ENCODE measurements at places on chromosomes 4 and X.

DNA sequence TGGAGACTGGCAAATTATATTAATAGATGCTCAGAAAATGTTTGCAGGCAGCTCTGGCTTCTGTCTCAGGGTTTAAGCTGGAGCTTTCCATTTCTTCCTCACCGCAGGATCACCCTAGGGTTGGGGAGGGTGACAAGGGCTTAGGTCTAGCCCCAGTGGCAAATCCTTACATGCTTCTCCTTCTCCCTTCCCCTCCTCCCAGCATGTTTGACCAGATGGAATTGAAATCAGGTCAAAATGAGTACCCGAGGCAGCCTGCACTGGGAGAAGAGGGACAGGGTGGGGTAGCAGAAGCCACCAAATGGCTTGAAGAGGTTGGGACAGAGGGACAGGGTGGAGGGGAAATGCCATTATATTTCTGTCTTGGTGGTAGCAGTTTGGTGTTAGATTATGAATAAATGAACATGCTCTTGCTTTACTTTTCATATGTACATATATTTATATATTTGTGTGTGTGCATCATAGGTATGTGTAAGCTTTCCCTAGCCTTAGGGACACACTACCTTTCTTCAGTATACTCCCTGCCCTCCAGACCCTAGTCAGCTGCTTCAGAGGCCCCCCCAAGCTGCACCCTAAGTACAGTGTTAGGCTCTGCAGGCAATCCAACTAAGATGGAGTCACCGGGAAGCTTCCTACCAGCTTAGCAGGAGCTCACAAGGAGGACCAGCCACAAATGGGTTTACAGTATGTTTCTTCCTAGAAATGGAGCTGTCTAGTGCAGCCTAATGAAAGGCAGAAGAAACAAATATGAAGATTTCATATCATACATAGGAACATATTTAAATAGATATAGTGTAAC is 1.8 kb downstream of the TMEM35A start:
- DNase-seq = no peak

DNA sequence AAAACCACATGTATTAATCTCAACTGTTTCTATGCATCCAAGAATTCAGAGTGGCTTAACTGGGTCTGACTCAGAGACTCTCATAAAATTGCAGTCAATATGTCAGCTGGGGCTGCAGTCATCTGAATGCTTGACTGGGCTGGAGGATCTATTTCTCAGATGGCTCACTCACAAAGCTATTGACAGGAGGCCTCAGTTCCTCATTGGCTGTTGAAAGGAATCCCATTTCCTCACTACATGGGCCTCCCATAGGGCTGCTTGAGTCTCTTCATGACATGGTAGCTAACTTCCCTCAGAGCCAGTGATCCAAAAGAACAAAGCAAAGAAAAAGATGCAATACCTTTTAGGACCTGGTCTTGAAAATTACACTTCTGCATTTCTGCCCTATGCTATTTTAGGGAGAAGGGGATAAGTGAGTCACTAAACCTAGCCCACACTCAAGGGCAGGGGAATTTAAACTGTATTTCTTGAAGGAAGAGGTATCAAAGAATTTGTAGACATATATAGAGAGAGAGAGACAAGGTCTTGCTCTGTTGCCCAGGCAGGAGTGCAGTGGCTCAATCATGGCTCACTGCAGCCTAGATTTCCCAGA is 9.8 kb downstream of the SCFD2 start:
- DNase-seq = no peak

GRCh38 chr4:137659431-137659830 is 127.1 kb upstream of the PCDH18 start:
- DNase-seq = no peak

DNA sequence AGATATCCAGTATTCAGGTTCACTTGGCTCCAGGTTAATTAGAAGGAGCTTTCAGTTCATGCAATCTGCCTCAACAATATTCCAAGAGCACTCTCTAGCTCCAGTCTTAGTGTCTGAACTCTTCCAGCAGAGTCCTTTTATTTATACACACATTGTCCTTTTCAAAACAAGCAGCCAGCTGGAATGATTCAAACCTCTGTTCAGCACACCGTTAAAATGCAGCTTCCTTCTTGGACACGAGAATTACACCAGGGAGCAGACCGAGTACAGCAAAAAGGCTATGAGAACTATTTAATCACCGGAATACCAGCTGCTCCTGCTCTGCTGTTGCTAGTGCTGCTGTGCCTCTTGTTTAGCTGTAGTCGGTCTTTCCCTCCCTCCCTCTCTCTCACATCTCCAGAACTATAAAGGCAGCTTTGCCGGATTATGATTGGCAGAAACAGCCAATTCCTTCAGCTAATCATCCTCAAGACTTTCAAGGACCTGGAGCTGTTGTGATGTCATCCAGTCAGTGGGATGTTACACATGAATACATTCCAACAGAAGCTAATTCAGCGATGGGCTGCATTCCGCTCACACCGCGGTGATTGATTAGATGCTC is at the start of gene NDST4:
NDST4 (minus strand) TSS at position 115 of the 601 bp plus-strand sequence. CDS start 36,584 bp downstream, outside the sequence.
- peak; percentile 16 for DNase-seq

DNA sequence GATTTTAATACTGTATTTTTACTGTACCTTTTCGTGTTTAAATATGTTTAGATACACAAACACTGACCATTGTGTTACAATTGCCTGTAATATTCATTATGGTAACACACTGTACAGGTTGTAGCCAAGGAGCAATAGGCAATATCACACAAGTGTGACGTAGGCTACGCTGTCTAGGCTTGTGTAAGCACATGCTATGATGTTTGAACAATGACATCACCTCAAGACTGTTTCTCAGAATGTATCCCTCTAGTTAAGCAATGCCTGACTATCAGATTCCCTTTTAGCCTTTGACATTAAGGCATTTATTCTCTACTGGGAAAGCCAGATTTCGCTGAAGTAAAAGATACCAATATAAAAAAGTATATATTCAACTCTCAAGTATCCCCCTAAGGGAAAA is 66.2 kb downstream of the VCX3A start:
- DNase-seq = no peak

- no peak for DNase-seq
Observed at GRCh38 chr4:616091-616490, 9.3 kb upstream of the PDE6B start.

- DNase-seq = no peak
Observed at GRCh38 chrX:109389917-109390316, 92.0 kb downstream of the GUCY2F start.

DNA sequence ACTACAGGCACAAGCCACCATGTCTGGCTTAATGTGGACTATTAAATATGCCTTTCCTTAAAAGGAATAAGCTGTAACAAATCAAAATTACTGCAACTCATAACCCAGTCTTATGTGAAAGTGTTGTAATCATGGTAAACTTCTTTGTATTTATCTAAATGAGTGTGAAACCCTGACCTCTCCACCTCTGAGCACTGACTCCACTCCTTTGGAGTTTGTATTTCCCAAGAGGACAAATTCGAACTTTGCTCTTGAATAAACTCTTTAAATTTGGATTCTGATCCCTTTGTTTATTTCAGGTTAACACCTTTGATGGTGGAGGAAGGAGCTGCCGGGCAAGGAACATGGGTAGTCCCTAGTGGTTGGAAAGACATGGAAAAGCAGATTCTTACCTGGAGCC is 48.3 kb upstream of the FAM9A start:
- DNase-seq = no peak

- no peak for DNase-seq
Observed at GRCh38 chrX:12405306-12405705, 267.0 kb downstream of the FRMPD4 start.

GRCh38 chr4:57187246-57187645 is 77.1 kb upstream of the IGFBP7 start:
- DNase-seq = no peak

DNA sequence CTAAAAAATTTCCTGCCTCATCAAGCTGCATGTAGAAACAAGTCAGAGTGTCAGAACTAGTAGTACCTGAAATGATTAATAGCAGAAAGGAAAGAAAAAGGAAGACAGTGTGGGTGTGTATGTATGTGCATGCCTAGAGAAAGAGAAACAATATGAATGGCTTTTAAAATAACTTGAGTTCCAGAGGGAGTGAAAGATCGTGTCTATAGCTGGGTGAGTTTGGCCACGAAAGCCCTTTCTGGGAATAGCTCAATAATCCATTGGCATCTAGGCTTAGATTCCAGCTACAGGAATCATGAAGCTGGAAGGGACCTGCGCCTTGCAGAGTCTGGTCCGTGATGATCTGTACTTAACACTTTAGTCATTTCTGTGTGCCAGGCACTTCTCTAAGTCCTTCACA is 195.6 kb downstream of the RAPGEF2 start:
- no peak for DNase-seq

DNA sequence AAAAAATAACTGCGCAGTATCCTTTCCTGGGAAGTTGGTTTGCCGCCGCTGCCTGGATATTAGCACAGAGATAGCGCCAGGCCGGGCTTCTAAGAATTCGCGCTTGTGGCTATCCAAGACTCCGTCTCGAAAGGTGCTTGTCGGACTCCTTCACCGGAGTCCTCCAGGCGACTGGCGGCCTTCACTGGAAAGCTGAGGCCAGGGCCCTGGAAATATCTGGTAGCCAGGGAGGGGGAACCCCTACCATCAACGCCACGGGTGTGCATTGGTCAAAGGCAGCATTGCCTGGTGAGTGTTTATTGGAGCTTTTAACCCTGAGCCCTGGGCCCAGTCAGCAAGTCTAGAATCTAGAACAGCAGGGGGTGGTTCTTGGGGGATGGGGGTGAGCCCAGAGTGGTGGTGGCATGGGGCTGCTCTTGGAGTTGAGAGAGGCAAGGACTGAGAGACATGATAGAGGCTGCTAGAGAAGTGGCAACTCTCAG is 577 bp upstream of the PIM2 start:
- DNase-seq = no peak

GRCh38 chr4:140662082-140662869 is 93.5 kb upstream of the UCP1 start:
- DNase-seq = no peak

DNA sequence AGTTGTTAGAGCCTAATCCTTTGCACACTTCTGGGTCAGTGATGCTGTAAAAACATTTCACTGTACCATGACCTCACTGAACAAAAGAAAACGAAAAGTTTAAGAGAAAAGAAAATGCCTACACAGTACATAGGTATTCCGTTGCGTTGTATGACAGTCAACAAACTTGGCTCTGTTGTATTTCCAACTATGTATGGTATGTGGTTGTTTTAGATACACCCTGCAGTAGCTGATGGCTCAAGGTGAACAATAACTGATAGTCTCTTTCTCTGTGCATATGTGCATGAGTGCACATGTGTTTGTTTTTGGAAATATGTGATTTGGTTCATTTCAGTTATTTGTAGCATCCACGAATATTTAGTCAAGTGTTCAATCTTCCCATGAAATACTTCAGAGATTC is 176.0 kb downstream of the BMPR1B start:
- no peak for DNase-seq

- DNase-seq = no peak
Observed at GRCh38 chrX:13599491-13599890, 30.1 kb downstream of the EGFL6 start.

- no peak for DNase-seq
Observed at GRCh38 chrX:80174925-80175574, 160.5 kb downstream of the TBX22 start.

GRCh38 chrX:71221145-71221544 is 1.9 kb upstream of the GJB1 start:
- DNase-seq = no peak

GRCh38 chrX:101693476-101693875 is 33.8 kb upstream of the ARMCX2 start:
- DNase-seq = no peak

DNA sequence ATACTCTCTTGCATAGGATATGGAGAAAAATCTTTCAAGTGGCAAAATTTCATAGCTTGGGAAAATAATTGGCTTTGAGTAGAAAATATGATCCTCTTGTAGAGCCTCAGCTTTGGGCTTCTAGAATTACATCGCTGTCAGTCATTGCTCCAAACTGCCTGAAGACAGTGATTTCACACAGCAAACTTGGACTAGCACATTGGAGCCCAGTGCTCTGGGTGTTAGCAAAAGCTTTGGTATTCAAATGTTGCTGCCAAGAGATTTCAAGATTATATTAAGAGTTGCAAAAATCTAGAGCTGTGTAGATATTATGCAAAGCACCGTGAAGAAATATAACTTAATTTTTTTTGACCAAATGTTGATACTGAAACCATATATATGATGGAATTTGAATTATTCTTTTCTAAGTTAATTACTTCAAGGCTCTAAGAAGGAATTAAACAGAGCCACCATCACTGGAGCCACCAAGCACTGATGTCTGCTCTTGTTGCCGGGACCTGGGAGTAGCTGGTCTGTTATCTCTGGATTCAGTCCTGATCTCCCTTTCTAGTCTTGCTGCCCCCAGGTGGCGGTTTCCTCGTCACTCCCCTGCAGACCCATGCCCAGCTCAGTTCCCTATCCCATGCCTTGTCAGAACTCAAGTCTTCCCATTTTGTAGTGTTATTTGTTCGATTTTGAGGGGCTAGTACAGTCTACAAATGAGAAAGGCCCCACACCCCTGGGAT is 260.7 kb upstream of the SFRP2 start:
- no peak for DNase-seq

GRCh38 chr4:74675673-74676279 is 118.5 kb downstream of the BTC start:
- no peak for DNase-seq

DNA sequence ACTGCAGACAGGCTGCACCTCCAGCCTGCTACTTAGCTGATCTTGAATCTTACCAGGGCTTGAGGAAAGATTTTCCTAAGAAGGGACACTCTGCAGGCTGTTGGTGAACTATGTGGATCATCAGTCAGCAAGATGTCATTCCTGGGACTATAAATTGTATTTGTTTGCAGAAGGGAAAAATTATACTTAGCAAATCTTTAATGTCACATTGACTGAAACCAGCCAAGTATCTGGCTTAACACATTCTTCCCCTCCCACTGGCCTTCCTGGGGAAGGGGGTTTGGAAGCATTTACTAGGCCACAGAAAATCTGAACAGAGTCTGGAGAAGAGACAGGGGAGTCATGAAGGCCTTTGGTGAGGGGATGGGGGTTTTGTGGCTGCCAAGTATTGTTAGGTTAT is 156.7 kb upstream of the EOLA2 start:
- no peak for DNase-seq

DNA sequence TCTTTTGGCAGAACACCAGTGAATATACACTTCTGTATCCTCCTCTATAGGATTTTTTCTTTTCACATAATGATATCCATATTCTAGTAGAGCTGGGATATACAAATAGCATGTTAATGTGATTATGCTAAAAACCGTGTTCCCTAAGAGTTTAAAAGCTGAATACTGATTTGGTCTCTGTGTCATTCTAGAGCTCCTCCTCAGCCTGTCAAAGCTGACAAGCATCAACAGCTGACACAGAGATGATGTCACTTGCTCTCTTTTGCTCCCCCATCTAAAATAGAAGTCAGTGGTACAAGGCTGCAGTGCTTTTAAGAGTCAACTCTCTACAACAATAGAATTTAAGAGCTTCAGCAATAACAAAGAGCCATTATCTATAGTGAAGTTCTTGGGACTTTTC is 17.1 kb upstream of the HERC3 start:
- DNase-seq = peak; percentile 11

GRCh38 chr4:19575924-19576323 is 675.8 kb upstream of the SLIT2 start:
- no peak for DNase-seq

Measured in midbrain (tissue), 1 donor.